ENCODE measurements at places on chromosomes 5 and 9.

DNA sequence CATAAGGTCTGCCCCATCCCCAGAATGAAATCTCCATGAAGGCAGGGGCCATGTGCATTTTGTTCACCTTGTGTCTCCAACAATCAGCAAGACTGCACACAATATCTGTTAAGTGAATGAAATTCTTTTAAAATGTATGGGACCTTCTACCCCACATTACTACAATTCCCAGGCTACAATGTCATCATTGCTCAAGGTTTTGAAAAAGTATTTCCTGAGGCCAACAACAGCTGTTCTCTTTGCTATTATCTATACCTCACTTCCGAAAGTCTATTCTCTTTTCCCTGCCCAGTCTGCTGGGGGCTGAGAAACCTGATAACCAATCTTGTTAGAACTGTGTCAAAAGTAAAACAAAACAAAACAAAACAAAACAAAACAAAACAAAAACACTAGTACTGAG is 29.2 kb downstream of the HOMER1 start:
- DNase-seq = no peak

GRCh38 chr5:44252545-44252944 is 136.7 kb downstream of the FGF10 start:
- DNase-seq = no peak

GRCh38 chr9:77909306-77909705 is 122.3 kb downstream of the GNAQ start:
- no peak for DNase-seq

GRCh38 chr5:6734781-6735180 is 21.5 kb downstream of the TENT4A start:
- DNase-seq = no peak

GRCh38 chr5:157993986-157994691 is 135.2 kb upstream of the CLINT1 start:
- DNase-seq = no peak

DNA sequence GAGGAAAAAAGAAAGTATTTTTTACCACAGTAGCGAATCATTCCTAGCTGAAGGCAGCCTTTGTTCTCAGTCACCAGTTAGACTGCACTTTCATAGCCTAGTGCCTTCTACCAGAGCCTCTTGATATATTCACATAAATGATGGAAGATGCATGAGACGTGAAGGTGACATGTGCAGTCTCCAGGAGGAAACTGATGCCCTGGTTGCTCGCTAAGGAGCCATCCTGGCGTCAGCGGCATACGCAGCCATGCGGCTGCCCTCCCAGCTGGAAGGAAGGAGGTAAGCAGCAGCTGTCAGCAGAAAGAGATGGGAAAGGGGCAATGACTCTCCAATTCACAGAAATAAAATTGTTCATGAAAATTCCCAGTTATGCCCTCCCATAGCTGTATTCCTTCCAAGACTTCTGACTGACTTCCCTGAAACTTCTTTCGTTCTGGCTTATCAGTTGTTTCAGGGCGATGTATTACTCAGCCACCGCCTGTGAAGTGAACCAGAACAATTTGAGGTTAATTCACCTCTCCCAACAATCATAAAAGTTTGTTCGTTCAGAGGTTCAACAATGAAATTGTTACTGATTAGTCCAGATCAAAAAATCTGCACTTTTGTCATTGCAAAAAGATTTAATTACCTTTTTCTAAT is 331.2 kb downstream of the NR2F1-AS1 start:
- no peak for DNase-seq

GRCh38 chr5:39584927-39585326 is 160.1 kb upstream of the DAB2 start:
- DNase-seq = no peak

- no peak for DNase-seq
Observed at GRCh38 chr5:115589043-115589442, 13.2 kb downstream of the TICAM2 start.

DNA sequence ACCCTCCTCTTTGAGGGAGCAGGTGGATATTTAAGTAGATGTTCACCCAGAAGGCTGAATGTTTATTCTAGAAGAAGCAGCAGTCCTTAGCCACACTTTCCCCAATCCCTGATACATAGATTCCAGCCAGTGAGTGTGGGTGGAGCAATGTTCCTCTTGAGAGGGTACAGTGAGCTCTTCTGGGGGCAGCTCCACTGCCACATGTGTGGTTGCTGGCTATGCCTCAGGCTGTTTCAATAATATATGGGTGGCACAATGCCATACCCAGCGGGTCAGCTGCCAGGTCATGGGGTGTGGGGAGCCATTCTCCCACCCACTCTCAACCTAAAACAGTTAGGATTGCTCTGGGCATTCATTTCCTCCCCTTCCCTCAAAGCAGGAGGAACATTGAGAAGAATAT is 61.6 kb upstream of the DAB2 start:
- DNase-seq = no peak

- DNase-seq = no peak
Observed at GRCh38 chr5:171920765-171921391, 85.6 kb downstream of the FBXW11 start.

GRCh38 chr9:91900055-91900796 is 49.8 kb downstream of the ROR2 start:
- DNase-seq = no peak

DNA sequence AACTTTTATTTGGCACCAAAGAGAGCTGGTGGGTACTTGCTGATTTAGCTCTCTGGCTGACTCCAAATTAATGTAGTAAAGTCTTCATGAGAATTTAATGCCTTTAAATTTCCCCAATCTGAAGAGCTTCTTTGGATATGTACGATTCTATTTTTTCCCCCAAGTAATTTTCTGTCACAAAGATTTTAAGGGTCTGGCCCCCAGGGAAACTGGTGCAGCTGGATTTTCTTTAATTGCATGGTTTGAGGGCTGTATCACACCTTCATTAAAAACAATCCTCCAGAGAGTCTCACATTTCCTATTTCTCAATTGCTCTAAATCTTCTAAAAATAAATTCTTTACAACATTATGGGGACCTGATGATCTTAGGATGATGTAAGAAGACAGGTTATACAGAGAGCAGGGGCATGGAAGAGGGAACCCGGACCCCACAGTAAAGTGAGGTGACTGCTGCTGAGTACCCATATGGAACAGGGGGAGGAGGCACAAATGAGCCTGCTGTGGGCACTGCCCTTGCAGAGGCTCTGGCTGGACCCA is 158.9 kb downstream of the ENTREP1 start:
- no peak for DNase-seq

DNA sequence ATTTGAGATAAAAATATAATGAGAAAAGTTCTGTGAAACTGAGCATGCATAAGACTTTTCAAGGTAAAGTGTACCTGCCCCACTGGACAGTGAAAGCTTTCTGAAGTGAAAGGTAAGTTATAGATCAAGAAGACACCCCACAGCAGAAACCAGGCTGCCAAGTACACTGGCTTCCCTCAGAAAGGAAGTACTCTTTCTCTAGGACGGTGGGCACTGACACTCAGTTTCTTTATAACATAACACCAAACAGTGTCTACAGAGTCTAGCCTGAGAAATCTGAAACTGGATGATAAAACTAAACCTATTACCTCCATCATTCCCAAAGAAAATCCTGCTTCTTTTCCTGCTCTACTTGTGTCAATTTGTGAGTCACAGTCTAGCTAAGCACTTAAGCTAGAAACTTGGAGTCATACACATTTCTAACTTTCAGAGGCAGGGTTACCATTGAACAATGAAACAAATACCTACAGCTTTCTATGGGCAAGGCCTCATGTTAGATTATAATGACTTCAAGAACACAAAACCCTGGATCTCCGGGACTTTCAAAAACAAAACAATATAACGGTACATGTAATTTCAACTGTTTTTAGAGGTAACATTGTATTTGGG is 136.7 kb downstream of the CPLANE1 start:
- DNase-seq = no peak

- no peak for DNase-seq
Observed at GRCh38 chr5:76433261-76433660, 30.2 kb downstream of the IQGAP2 start.

DNA sequence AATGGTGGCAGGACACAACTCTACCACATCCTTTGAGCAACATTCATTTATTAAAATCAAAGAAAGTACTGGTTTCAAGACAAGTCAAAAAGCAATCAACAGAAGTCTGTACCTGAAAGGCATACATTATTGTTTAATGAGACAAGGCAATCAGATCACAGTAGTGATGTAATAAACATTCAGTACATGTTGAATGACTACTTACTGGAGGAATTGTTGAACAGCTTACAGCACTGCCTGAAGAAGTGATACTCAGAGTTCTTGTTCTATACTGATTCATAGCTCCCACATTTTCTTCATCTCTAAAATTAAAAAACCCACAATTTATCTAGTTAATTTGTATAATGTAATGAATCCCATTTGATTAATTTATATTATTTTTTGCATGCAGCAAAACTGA is 18.2 kb downstream of the RIOK2 start:
- no peak for DNase-seq

- DNase-seq = no peak
Observed at GRCh38 chr5:136427426-136427825, 62.1 kb upstream of the TRPC7 start.

GRCh38 chr9:95226921-95227320 is 90.6 kb downstream of the FANCC start:
- DNase-seq = no peak

DNA sequence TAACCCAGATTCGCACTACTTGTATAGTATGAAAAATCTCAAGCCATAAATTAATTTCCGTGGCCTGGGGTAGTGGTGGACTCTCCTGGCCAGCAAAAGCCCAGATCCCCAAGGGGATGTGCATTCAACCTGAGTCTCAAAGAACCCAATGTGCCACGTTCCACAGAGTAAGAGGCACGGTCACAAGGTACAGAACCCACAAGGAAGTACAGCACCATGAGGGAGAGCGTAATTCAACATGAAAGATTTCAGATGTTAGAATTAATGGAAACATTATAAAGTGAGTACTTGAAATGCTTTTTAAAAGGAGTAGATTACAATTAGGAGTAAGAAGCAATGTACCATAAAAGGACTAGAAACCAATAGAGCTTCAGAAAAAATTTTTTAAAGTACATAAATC is 23.4 kb downstream of the SRD5A1 start:
- DNase-seq = no peak

- no peak for DNase-seq
Observed at GRCh38 chr5:107652839-107653607, 17.7 kb downstream of the EFNA5 start.

DNA sequence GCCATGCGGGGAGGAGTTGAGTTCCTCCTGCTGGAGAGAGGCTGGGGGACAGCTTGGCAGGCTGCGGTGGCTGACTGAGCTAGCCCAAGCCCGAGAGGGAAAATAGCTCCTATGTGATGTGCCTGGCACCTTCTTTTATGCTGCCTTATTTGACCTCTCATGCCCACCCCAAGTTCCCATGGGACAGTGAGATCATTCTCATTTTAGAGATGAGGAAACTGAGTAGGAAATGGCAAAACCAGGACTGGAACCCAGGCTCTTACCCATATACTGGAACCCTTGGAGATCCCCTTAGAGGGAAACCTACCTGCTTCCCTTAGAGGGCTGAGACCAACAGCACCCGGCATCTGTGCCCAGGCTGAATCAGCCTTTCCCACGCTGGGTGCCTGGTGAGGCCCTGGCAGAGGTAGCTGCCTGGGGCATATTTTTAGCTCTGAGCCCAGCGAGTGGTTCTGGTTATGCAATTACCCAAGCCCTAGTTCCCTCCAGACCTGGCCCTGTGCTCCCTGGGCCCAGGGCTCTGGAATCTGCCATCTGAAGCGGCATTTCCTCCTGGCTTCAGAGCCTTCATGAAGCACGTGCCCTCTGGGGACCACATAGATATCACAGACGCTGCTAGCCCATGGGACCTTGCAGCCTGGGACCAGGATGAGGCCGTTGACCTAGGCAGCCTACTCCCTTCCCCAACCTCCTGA is 23.6 kb downstream of the COL27A1 start:
- DNase-seq = no peak

- DNase-seq = no peak
Observed at GRCh38 chr9:91690540-91691249, 259.3 kb downstream of the ROR2 start.

GRCh38 chr9:131999692-132000551 is 79.7 kb downstream of the MED27 start:
- no peak for DNase-seq

- DNase-seq = no peak
Observed at GRCh38 chr9:96515621-96516470, 65.9 kb downstream of the HABP4 start.

DNA sequence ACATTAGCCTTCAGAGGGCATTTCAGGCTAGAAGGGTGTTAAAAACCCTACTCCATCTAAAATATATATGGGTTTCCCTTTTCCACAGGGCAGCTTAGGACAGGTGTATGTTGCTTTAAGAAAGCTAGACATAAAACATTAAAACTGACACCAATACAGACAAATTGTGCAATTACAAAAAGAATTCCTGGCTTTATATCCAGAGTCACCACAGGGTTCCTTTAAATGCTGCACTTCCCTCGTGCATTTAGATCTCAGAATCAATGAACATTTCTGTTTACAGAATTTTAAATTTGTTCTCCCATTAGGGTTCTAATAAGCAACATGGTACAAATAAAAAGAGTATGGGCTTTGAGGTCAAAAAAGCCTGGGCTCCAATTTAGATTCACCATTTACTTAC is 170.2 kb downstream of the MAPKAP1 start:
- DNase-seq = no peak

DNA sequence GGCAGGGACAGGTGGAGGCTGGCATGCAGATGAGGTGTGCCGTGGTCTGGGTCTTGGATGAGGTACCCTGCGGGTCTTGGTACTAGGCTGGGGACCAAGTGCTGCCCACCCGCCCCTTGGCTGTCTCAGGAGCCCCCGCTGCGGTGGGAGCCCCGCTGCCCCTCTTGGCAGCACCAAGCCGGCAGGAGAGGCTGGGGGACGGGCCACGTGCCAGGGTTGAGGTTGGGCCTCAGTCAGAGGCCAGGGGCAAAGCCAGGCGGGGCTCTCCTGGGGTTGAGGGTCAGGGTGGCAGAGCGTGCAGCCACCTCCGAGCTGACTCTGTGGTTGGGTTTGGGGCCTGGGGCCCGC is 2.0 kb downstream of the CARD9 start:
- DNase-seq = no peak

DNA sequence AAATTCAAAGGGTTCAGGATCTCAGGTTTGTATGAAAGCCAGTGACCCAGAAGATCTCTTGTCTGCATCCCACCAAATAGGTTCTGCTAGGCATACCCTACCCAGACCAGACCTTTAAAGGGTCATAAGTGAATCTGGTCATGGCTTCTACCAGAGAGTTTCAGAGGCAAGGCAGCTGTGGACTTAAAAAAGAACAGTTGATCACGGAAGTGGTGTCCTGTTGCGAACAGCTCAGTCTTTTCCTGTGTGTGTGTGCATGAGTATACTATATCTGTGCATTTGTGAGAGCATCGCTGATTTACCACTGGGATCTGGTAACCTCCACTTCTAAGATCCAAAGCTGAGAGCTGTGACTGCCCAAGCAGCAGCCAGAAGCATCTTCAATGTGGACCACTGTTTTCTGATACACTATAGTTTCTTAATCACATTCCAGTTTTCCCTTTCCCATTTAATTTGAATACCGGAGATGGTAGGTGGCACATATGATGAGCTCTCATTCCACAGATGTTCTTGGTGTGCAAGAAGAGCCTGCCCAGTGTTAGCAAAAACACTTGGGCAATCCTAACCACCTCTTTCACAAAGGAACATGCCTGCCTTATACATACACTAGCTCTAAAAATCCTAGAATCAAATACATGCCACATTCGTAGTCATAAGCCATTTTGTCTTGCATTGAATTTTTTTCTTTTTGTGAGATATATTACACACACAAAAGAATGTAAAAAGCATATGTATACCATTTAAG is 36.2 kb upstream of the OR2S2 start:
- DNase-seq = no peak

- no peak for DNase-seq
Observed at GRCh38 chr5:106311230-106311915, 1359.4 kb downstream of the EFNA5 start.

All from stimulated activated CD8-positive, alpha-beta memory T cell treated with anti-CD3 and anti-CD28 coated beads, Interleukin-15, amount 100 ng/mL, for 4 hours (primary cell).